Caki2 (cell line): ENCODE measurements at places on chromosomes 16 and 17. TPM values are rescaled to one million over a fixed set of nuclear protein-coding genes. Genes with fewer than 3 reads are reported as not detected.
A peak's percentile ranks its signal among the peaks of the same experiment; 100 is the strongest.

Gene KRTAP9-6
- total RNA-seq = not detected in 2 replicates

Gene SDK2
- 0.06 and 0.14 TPM in 2 replicates for total RNA-seq

Gene CRHR1
- total RNA-seq = 5.1 and 10.9 TPM in 2 replicates

Gene TEX19
- 0.37 and 1.9 TPM in 2 replicates for total RNA-seq

Gene CPNE2
- 33.5 and 34.6 TPM in 2 replicates for total RNA-seq

Gene FAM20A
- not detected in 2 replicates for total RNA-seq

Gene SLX4
- 3.2 and 4.8 TPM in 2 replicates for total RNA-seq

DNA sequence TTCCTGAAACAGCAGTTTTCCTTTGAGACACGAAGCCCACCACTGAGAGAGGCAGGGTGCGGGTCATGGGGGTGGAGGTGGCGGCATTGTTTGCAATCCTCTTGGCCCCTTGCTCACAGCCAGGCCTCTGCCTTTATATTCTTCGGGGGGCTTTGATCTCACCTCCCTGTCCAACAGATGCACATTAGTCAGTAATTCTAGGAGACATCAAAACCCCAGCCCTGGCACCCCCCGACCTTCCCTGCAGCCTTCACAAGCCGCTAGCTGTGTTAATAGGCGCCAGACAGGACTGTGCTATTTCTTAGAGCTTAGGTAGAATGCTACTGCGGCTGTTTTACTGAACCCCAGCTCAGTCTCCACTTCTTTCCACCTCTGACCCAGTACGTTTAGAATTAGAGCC lies 212.6 kb downstream of the RBFOX1 start:
- no peak for DNase-seq

DNA sequence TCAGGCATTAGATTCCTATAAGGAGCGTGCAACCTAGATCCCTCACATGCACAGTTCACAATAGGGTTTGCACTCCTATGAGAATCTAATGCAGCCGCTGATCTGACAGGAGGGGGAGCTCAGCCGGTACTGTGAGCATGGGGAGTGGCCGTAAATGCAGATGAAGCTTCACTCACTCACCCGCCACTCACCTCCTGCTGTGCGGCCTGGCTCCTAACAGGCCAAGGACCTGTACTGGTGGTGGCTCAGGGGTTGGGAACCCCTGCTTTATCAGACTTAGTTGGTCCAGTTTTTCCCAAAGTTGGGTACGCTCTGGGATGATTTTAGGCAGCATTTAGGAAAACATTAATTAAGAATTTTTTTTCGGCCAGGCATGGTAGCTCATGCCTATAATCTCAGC lies 103.8 kb downstream of the MARF1 start:
- DNase-seq = no peak

- DNase-seq = peak; percentile 87
Measured at GRCh38 chr16:57299009-57299718, 14.7 kb upstream of the PLLP start.

GRCh38 chr17:75272848-75273184 lies 1.8 kb upstream of the MIF4GD start:
- no peak for DNase-seq

DNA sequence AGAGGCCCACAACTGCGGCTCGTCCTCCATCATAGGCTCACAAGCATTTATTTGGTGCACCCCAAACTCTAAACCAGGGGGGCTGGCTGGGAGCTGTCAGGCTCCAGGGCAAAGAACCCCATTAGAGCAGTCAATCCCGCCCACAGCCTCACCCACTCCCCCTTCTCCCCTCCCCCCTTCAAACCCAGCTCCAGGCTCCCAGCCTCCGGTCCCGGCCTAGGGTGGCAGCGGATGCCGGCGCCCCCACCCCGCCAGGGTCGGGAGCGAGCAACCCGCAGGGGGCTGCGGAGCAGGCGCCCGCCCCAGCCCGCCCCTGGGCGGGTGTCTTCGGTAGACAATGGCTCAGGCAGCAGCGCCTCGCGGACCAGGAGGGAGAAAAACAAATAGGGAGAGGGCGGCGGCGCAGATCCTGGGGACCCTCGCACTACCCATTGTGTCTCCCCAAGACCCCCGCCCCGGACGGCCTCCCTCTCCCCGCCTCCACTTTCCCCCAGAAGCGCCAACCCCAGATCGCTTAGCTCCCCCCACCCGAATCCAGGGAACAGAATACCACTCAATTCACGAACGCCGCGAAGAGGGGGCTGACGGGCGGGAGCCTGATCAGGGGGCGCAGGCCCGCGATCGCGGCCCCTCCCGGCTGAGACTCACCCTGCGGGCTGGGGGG lies 572 bp downstream of the FAM171A2 start:
- DNase-seq = no peak

DNA sequence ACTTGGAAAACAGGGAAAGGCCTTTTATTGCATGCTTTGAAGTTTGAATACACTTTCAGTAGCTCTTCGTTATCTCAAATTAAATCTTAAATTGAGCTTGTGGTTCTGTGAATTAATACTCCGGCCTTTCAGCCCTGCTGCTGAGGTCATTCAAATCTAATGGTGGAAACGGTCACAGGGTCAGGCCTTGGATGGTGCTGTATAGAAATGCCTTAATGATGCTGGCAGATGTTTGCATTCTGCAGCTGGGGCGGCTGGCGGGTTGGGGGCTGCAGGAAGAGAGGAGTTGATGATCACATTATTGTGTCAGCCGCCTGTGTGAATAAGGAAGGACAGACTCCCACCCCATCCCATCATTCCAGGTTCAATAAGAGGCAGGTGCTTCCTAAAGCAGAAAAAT lies 723.6 kb downstream of the WWOX start:
- no peak for DNase-seq

GRCh38 chr16:55391760-55392375 lies 67.9 kb downstream of the IRX6 start:
- no peak for DNase-seq

DNA sequence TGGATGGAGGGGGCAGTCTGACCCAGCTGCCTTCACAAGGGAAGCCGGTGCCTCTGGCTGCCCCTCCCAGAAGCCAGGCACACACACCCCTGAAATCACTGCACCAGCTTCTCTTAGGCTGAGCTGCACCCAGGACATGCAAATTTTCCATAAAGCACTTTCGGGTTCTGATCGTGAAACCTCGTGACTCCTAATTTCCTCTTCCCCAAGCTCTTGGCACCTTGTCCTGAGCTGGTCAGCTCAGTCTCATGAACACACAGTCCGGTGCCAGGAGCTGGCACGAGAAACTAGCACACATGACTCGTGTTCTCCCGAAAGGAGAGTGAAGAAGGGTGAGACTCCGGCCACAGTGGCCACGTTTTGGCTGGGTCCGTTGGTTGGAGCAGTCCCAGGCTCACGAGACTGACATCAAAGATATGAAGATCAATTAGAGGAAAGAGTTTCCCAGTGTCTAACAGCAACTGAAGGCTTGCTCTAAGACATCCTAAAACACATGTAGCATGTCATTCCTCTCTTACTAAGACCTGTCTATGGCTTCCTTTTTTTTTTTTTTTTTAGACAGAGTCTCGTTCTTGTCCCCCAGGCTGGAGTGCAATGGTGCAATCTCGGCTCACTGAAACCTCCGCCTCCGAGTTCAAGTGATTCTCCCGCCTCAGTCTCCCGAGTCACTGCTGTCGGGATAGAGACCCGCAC lies 9.2 kb upstream of the ABR start:
- DNase-seq = no peak

DNA sequence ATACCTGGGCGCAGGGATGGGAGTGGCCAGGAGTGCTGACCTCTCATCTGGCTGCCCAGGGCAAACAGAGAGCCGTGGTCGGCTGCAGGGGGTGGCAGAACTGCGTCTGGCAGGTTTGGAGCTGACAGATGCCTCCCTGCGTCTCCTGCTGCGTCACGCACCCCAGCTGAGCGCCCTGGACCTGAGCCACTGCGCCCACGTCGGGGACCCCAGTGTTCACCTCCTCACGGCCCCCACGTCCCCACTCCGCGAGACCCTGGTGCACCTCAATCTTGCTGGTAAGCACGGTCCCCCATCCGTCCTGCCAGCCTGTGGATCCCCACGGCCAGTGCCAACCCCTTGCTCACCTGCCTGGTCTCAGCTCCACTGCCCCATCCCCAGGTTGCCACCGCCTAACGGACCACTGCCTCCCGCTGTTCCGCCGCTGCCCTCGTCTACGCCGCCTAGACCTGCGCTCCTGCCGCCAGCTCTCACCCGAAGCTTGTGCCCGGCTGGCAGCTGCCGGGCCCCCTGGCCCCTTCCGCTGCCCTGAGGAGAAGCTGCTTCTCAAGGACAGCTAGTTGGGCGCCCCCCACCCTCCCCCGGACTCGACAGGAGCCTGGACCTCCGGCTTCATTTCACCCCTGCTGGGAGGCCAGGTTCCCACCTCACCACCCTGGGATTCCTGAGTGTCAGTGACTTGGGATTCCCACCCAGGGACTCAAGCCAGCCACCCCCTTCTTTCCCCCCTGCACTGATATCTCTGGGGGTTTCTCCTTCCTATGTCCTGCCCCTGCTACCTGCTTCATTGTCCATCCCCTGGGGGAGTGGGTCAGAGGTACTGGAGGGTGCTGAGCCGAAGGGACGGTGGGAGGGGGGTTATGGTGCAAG lies 2.0 kb upstream of the ORAI3 start:
- no peak for DNase-seq

DNA sequence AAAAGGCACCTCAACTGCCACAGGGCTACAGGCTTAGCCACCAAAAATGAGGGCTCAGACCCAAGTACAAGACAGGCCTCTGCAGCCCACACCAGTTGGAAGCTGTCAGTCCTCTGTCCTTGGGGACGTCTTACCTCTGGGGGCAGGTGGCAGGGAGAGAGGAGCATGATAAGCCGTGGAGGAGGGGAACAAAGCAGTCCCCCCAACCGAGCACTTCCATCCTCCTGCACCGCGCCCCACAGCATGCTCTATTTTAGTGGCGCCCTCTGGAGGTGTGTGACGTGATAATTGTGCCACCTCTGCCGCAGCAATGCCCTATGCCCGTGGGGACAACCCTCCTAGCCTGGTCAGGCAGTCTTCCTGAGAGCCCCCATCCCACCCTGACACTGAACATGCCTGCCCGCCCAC lies 13.6 kb downstream of the G6PC3 start:
- no peak for DNase-seq

GRCh38 chr17:34571428-34572130 lies 7.8 kb upstream of the TMEM132E start:
- DNase-seq = no peak
